Right ventricle myocardium superior (tissue), 1 donor: ENCODE measurements at places on chromosomes 2 and 18. TPM values are rescaled to one million over a fixed set of nuclear protein-coding genes. Genes with fewer than 3 reads are reported as not detected.

Gene FIGN
- total RNA-seq, result 13.5 TPM

Gene ADD2
- 2.0 TPM for total RNA-seq

Gene NDC80
- total RNA-seq, result 0.27 TPM

Gene ZBTB7C
- total RNA-seq, result 2.6 TPM

- no peak for DNase-seq
Observed at GRCh38 chr18:50659091-50660003, 99.5 kb downstream of the MAPK4 start.

- no peak for DNase-seq
Observed at GRCh38 chr2:7400628-7401027, 483.4 kb downstream of the RNF144A start.

DNA sequence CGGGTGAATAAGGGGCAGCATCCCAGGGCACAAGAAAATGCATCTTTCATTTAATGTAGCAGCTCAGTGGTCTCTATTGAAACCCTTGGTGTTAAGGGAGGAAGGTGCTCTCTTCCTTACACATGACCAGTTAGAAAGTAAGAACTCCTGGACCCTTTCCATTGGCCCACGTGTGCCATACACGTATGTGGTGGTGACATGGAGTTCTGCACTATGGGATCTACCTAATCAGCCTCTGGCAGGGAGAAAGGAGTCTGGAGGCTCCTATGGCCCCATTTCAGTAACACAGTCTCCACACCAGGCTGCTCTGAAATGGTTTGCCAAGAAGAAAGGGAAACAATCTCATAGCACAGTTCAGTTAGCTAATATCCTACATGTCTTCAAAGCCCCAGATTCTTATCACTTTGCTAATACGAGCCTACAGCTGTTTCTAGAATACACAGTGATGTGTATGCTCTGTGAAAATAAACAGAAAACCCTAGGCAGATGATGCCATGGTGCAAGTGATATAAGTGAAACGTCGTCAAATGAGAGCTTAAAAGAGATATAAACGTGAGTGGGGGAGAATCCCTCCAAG is 7.0 kb downstream of the EFEMP1 start:
- DNase-seq, result no peak

DNA sequence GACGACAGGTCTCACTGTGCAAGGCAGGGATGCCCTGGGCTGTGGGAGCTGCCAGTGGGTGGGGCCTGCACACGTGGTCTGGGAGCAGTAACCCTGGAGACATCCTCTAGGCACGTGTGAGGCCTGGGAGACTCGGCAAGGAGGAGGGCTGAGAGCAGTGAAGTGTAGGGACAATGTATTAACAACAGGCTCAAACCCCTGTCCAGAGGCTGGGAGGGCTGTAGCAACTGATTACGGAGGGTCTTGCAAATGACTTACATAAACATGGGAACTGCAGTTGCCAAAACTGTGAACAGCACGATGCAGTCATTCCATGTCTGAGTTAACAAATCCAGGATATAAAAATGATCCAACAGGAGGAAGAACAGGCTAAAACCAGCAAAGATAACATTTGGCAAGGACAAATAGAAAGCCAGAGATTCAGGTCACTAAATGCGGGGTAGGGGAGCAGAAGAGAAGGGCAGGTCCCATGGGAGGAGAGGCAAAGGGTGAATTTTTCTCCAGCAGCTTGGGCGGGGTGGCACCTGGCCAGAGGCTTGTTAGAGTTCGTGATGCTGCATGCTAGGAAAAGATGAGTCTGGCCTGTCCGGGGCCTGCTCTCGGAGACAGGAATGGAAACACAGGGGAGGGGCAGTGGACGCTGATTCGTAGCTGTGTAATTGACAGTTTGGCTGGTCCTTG is 44.9 kb downstream of the CYP27C1 start:
- DNase-seq, result peak; percentile 74
